ENCODE measurements at places on chromosomes 2 and 18.

DNA sequence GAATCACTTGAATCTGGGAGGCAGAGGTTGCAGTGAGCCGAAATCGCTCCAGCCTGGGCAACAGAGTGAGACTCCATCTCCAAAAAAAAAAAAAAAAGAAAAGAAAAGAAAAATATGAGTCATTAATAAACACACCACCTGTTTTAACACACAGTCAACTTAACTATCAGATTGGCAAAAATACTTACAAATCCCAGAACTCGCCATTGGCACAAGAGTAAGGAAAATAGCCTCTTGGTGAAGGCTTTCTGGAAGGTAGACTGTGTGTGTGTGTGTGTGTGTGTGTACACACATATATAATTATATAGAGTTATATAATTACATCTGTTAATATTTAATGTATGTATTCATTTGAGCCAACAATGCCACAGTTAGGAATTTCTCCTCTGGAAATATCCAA, 63.7 kb upstream of the UXS1 start:
- no peak for DNase-seq

GRCh38 chr2:198134293-198134955, 330.0 kb downstream of the PLCL1 start:
- DNase-seq, result no peak

DNA sequence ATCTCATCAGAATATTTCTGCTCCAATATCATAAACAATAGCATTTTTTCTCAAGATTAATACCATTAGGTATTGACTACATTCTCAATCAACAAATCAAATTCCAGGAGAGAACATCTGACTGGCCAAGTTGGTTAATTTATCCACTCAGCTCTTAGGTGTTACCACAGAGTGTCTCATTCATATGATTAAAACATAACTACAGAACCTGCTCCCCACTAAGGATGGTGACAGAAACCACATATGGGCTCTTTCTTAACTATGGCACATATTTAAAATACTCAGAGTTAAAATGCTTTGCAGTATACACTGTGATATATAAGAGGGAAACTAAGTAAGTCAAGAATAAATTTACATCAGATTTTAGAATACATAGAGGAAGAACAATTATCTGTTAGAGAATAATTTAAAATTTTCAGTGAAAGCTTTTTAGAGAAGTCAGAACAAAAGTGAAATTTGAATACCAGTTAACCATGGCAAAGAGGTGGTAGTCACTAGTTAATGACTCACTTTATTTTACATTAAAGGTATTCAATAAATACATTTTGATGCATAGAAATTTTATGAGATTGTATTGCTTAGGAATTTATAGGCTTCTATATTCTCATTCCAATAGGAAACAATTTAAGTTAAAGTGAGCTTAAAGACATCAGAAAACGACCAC, 1120.8 kb upstream of the TMEFF2 start:
- no peak for DNase-seq

DNA sequence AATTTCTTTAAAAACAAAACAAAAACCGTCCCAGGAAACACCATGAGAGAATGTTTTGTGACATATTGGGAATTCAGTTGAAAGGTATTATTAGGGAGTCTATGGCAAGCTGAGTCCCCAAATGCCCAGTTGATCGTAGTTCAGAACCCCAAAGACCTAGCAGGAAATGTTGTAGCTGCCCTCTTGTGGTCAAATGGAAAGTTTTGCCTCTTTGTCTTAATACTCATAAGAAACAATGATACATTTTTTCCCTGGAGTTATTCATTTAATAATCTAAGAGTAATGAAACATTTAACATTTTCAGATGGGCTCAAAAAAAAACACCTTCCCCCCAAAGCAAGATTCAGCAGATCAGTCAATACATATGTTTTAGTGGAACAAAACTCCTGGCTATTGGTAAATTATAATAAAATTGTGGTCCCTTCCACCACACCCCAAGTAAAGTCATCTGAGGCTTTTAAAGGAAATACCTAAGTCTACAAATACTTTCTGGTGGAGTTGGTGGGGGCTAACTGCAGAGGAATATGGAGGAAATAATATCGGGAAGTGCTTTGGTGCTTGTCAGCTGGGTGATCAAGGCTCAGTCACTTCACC, 37.8 kb upstream of the EFEMP1 start:
- DNase-seq, result no peak

DNA sequence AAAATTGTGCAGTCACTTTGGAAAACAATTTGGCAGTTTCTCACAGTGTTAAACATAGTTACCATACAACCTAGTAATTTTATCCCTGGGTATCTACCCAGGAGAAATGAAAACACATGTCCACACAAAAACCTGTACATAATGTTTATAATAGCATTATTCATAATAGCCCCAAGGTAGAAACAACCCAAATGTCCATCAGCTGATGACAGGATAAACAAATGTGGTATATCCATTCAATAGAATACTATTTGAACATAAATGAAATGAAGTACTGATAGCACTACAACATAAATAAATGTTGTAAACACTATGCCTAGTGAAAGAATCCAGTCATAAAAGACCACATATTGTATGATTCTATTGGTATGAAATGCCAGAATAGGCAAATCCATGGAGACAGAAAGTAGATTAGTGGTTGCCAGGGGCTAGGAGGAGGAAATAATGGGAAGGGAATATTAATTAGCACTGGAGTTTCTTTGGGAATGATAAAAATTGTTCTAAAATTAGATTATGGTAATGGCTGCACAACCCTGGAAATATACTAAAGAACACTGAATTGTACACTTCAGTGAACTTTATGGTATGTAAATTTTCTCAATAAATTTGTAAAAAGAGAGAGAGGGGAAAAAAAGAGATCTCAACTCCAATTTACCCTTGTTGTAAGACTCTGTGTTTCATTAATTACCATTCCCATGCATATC, 20.8 kb upstream of the VIT start:
- no peak for DNase-seq

DNA sequence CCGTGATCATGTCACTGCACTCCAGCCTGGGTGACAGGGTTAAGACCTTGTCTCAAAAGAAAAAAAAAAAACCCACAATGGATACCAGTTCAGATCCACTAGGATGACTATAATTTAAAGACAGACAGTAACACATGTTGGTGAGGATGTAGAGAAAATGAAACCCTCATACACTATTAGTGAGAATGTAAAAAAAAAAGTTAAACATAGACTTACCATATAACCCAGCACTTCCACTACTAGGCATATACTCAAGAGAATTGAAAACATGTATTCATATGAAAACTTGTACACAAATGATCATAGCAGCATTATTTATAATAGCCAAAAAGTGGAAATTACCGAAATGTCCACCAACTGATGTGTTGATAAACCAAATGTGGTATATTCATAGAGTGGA, 48.7 kb downstream of the KIF3C start:
- no peak for DNase-seq

DNA sequence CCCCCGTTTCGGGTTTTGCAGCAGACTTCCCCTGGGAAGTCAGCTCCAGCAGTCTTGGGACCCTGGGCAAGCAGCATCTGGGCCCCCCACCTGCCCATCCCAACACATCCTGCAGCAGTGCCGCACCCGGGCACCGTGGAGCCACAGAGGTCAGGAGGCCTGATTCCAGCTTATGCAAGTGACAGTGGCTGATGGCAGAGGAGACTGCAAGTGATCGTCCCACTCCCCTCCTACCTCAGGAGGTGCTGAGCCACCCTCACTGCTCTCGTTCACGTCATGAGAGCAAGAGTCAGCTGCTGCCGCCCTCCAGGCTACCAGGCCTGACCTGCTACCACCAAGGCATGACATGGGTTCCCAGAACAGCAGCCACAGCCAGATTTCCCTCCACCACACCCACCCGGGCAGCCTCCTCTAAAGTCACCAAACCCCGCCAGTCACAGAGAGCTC, 18.2 kb downstream of the COX7A2L start:
- no peak for DNase-seq

DNA sequence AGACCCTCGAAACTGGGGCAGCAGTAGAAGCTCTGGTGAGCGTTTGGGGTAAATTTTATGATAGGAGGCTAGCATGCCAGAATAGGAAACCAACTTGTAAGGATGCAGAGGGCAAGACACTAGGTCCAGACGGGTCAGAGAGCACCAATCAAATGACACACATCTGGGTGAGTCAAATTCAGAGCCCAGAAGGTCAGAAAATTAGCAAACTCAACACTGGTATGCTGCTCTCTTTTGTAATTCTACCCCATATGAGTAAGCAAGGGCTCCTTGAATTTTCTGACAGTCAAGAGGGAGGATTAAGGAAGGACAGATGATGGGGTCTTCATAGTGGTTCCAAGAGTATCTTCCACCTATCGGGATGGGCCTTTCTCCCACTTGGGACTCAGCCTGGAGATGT, 209.8 kb downstream of the BCL2 start:
- no peak for DNase-seq

- DNase-seq, result no peak
Measured at GRCh38 chr2:58920001-58920400, 678.9 kb upstream of the FANCL start.

DNA sequence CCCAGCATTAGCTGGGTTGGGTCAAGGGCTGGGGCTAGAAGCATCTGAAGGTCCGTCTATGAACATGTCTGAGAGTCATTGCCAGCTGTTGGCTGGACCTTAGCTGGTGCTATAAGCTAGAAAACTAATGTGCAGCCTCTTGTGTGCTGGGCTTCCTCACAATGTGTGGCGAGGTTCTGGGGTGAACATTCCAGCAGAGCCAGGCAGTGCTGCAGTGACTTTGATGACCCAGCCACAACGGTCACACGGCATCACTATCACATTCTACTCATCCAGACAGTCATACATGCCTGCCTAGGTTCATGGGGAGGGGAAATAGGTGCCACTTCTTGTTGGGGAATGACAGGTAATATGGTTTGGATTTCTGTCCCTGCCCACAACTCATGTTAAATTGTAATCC, 260.5 kb downstream of the CYP26B1 start:
- no peak for DNase-seq

GRCh38 chr2:102792568-102793208, 30.9 kb downstream of the TMEM182 start:
- no peak for DNase-seq

- DNase-seq, result no peak
Measured at GRCh38 chr2:207279520-207279919, 113.8 kb upstream of the KLF7 start.

- DNase-seq, result no peak
Measured at GRCh38 chr2:118580651-118581050, 266.8 kb downstream of the EN1 start.

DNA sequence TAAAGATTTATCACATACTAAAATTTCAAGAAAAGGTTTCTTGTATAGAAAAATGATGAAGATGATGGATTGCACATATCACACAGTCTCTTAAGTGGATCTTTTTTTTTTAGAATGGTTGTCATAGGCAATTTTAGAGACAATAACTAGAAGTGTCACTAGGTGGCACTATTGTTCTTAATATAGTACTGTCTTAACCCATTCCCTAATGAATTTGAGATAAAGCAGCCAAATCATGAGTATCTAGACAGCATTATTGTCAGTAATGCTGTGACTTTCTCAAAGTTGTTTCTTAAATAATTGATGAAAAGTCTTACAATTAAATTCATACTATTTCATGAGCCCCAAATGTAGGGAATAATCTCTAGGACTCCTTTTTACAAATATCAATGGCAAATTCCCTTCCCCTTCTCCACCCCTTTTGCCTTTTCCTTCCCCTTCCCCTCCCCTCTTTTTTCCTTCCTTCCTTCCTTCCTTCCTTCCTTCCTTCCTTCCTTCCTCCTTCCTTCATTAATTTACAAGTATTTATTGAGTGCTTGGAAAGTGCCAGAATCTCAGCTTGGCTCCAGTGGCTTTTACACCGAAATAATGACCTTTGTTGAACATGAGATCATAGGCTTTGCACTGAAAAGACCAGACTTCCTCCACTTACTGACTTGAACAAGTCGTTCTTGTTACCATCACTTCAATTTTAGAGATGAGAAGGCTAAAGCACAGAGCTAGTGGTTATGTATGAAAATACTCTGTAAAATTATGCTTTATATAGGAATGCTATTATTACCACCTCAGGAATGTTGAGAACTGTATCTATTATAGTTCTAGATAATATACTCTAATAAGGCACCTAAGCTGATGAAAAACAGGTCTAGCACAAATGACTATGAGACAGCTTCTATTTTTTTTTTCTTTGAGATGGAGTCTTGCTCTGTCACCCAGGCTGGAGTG, 19.8 kb downstream of the MYL12B start:
- no peak for DNase-seq

DNA sequence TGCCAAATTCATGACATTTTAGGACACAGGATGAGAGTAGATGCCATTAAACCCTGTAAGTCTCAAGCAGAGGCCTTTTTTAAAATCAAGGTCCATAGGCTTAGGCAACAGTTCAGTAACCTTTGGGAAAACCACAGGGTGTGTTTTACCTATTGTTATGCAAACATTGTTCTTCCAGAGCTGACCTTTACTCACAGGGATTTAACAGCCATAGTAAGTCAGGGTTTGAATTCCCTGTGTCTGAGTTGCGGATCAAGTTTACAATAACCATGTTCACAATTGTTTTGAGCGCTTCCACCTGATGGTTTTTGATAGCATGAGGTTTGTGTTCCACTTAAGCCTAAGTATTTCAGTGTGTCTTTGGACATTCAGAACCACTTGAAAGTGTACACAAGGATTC, 160.1 kb upstream of the BOD1L2 start:
- DNase-seq, result no peak

- DNase-seq, result no peak
Measured at GRCh38 chr2:164617466-164617865, 3.8 kb downstream of the GRB14 start.

DNA sequence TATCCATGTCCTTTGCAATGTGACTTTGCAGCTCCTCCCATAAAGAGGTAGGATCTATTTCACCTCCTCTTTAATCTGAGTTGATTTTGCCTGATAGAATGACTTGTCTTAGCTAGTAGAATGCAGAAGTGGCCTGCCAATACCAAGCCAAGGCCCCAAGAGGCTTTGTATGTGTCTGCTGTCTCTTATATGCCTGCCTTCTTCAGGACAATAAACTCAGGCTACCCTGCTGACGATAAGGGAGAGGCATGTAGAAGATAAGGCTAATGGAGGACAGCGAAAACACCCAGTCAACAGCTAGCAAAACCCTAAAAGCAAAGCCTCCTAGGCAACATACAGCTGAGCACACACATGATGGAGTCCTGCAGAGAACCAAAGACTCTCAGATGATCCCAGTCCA, 1.8 kb upstream of the ZC3H8 start:
- DNase-seq, result no peak

All from activated CD4-positive, alpha-beta T cell treated with anti-CD3 and anti-CD28 coated beads, Interleukin-2, amount 50 U/mL, for 4 hours (primary cell).